Activated CD4-positive, alpha-beta T cell treated with anti-CD3 and anti-CD28 coated beads for 24 hours (primary cell): ENCODE measurements at places on chromosomes 11 and 22.

- DNase-seq = no peak
Measured at GRCh38 chr11:73461964-73462363, 85.8 kb downstream of the RELT start.

- DNase-seq = no peak
Measured at GRCh38 chr11:130932086-130932712, 15.9 kb upstream of the SNX19 start.

GRCh38 chr11:19768815-19769214 lies 56.2 kb downstream of the NAV2 start:
- DNase-seq = no peak

- DNase-seq = no peak
Measured at GRCh38 chr11:132610216-132610615, 922.1 kb downstream of the OPCML start.

DNA sequence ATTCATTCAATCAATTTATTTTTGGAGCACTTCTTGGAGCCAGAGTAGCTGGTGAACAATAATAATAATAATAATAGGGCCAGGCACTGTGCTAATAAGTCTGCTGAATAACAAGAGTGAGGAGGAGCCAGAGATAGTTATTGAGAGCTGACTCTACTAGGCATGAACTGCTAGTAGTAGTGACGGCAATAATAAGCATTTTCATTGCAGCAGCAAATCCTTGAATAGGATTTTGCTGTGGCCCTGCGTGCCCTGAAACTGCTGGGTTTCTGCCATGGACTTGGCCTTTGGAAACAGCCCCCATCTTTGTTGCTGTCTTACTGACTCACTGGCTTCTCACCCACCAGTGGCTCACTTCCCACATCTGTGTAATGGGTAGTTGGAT lies 545.9 kb downstream of the MIAT start:
- DNase-seq = no peak

DNA sequence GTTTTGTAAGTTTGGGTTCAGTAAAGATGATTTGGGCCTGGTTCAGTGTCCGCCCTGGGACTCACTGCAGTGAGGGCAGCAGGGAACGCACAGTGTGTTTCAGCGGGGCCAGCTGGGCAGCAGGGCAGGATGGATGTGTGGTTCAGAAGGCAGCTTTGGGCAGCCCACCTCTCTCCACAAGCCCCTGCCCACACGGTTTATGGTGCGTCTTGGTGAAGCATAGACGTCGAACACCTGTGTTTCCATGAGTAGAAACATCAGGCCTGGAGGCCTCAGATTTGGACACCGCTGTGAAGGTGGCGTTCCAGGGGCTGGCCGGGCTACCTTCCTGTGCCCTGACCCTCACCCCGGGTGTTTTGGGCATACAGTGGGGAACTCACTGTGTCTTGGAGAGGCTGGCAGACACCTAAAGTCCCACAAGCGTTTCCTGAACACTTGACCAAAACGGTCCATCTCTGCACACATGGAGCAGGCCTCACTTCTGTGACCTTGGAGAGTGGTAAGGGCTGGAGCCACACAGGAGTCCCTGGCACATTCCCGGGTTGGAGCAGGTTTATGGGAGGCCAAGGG lies 59.0 kb downstream of the ST14 start:
- no peak for DNase-seq

GRCh38 chr22:30857791-30858190 lies 110.8 kb downstream of the MORC2 start:
- DNase-seq = no peak

DNA sequence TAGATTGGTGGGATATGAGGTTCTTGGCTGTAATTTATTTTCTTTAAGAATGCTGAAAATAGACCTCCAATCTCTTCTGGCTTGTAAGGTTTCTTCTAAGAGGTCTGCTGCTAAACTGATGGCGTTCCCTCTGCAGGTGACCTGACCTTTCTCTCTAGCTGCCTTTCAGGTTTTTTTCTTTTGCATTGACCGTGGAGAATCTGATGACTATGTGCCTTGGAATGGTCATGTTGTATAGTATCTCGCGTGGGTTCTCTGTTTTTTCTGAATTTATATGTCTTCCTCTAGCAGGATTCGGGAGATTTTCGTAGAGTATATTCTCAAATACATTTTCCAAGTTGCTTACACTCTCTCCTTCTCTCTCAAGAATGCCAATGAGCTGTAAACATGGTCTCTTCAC lies 122.2 kb downstream of the DDX10 start:
- DNase-seq = no peak

GRCh38 chr11:12007230-12007593 lies 1.2 kb downstream of the DKK3 start:
- DNase-seq = no peak

DNA sequence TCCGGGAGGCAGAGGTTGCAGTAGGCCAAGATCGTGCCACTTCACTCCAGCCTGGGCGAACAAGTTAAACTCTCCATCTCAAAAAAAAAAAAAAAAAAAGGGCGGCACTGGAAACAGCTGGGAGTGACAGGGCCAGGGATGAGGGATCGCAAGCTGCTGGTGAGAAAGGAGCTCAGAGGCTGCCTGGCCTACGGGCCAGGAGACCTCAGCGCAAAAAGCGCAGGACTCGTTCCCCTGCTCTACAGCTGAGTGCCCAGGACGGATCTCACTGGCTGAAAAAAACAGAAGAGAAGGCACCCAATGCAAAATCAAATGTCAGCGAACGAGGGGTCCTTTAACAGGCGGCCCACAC lies 650 bp upstream of the NUP50 start:
- DNase-seq = no peak

DNA sequence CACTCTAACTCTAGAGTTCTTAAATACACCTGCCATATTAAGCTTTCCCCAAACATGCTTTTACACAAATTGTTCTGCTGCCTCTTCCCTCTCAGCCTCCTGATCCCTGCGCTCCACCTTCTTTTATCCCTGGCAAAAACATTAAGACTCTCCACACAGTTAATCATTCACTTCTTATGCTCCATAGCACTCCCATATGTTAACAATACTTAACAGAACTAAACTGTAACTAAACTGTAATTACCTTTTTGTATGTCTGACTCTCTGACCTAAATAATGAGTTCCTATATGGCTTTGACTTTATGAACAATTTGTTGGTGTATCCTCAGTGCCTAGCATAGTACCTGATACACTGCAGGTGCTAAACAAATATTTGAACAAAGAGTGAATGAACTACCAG lies 71.8 kb downstream of the BTBD10 start:
- no peak for DNase-seq

GRCh38 chr11:19628018-19628417 lies 84.6 kb upstream of the NAV2 start:
- DNase-seq = no peak
